Omental fat pad (tissue), 4 donors: ENCODE measurements at places on chromosomes 13 and 19.

- no peak for DNase-seq
These were observed 492.4 kb downstream of the EFNB2 start for GRCh38 chr13:106042996-106043581.

DNA sequence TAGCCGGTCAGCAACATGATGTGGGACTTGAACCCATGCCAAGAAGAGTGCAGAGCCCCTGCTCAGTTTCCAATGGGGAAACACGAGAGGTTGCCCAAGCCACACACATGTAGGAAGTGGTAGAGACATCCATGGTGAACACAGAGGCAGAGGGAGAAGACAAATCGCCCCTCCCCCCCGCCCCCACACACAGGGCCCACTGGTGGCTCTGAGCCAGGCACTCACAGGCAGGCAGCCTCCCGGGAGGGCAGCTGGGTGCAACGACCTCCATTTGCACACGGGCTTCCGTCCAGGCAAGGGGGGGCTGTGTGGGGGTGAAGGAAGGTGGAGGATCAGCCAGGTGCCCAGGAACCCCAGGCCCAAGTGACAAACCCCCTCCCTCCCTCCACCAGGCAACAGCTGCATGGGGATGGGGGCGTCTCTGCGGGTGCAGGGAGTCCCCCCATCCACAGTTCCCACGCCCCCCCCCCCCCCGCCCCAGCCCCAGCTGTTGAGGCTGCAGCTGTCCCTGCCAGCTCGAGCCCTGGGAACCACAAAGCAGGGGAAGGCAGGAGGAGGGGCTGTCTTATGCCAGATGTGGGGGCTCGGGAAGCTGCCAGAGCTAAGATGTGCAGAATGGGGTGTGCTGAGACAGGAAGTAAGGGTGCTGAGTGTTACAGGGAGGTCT, 3.4 kb downstream of the NOTCH3 start:
- no peak for DNase-seq

- DNase-seq, result no peak
These were observed 11.1 kb upstream of the SHISA2 start for GRCh38 chr13:26062853-26063444.

DNA sequence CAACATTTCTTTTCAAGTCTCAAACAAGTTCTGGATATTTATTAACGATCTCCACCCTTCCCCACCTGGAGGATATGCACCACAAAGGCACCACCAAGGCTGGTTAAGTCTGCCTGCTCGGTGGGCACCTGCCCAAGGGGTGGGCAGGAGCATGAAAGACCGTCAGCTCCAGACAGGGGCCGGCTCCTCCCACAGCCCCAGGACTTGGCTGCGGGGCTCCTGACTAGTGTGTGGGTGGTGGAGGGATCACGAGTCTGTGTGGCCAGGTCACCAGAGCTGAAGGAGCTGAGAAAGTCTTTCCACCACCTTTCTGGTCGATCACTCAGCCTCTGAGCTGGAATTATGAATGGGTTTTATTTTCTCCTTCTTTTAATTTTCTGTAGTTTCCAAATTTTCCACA, 7.8 kb downstream of the SLC7A1 start:
- no peak for DNase-seq

DNA sequence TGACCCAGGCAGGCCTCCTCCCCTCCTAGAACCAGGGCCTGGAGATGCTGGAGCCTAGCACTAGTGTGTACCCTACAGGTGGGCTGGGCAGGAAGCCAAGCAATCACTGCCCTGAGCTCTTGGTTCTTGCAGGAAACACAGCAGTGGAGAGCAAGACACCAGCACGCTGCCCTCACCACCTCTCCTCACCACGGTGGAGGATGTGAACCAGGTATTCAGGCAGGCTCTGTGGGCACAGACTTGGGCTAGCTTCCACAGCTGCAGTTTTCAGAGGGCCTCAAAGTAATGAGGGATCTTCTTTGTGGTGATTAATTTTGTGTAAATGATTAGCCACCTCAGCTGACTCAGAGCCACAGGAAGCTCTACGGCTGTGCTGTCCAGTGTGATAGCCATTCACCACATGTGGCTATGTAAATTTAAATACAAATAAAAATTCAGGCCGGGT, 13.6 kb upstream of the GPI start:
- no peak for DNase-seq

DNA sequence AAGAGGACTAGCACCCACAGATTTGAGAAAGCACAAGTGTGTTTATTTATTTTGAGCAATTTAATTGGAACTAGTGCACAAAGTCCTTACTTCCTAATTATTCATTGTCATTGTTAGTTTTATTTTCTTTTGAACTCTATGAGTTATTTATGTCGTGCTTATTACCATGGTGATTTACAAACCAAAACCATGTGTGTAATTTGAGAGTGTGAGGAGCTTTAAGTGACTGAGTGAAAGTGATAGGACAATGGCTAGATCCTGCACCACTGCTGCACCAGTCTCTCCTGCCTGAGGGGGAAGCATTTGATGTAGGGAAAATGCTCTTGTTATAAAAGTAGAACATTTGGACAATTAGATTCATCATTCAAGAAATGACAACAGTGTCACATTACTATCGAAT, 172.3 kb upstream of the KLF12 start:
- no peak for DNase-seq

DNA sequence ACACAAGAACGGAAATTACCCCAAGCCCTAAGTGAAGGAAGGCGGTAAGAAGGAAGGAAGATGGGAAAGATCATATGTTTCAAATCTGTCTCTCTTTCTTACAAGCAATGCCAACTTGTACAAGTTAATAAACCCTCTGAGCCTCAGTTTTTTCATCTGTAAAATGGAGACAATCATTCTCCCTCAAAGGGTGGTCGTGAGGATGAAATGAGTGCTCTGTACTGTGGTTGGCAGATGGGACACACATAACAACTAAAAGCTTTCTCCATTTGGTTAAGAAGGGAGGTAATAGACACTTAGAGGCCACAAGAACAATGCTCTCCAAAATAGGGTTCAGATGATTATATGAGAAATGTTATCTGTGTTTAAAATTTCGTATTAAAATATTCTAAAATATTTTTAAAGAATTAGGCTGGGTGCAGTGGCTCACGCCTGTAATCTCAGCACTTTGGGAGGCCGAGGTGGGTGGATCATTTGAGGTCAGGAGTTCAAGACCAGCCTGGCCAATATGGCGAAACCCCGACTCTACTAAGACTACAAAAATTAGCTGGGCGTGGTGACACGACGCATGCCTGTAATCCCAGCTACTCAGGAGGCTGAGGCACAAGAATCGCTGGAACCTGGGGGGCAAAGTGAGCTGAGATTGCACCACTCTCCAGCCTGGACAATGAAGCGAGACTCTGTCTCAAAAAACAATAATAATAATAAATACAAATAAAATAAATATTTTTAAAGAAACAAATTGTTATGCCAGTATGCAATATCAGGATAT, 89.7 kb downstream of the STARD13 start:
- no peak for DNase-seq

GRCh38 chr13:44436589-44437337, 63.1 kb downstream of the SERP2 start:
- DNase-seq, result peak; percentile 88

DNA sequence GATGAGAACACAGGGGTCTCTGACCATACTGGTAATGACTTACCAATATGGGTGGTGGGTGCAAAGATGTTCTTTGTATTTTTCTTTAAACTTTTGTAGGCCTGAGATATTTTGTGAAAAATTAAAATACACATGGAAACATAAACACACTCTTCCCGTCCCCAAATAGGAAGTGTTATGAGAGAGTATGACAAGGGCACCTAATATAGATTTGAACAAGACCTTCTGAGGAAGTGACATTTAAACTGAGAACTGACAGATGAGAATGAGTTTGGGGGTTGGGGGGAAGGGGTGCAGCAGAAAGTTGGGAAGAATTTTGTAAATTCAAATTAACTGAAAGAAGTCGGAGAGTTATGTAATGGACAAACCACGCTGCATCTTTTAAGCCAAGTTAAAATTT, 224.2 kb downstream of the RGCC start:
- no peak for DNase-seq

DNA sequence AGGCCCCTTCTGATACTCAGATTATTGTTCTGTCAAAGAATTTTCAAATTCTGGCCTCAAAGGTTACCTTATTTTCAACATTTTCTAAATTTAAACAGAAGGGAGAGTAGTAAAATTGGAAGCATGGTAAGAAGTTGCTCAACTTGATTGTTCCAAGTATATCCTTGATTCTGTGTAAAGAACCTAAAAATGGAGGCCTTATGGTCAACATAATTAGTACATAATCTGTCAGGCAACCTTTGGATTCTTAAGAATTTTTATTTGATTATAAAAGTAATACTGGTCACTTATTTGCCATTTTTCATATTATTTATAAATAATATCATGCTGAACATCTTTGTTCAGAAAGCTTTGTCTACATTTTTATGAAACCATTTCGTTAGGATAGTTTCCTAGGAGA, 83.9 kb downstream of the STARD13 start:
- no peak for DNase-seq

GRCh38 chr19:27717825-27718224, 1495.1 kb downstream of the UQCRFS1 start:
- no peak for DNase-seq

DNA sequence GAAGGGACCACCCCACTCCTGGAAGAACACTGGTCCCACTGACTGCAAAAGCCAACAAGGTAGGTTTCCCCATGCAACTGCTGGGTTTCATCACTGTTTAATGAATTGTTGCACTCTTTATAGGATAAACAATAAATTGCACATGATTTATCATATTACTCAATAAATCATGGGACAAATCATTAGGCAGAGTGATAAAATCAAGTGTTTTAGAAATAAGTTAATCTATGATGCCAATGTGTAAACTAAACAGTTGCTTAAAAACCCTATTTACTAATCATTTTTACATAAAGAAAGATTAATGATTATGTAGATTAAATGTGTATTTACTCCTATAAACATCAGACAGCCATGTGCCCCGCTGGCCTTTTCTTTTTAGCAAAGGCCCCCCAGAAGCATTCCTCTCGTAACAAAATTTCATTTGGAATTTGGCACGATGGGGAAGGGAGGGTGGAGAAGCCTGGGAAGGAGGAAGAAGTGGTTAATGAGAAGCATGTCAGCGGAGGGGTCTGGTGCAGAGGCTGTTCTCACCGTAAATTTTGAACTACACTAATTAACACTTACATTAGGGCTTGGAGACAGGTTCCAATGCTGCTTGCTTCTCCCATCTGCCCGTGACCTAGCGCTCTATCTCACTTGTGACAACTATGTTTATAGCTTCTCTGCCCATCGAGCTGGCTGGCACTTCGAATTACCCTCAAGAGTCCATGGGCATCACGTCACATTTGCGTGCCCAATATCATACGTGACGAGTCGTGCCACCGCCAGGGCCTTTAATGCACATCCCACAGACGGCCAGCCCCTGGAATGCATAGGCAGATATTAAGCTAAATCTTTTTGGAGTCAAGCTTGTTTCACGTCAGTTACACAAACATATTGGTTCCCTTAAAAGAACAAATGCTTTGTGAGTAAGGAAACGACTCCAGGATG, 357.7 kb upstream of the TSHZ3 start:
- no peak for DNase-seq

DNA sequence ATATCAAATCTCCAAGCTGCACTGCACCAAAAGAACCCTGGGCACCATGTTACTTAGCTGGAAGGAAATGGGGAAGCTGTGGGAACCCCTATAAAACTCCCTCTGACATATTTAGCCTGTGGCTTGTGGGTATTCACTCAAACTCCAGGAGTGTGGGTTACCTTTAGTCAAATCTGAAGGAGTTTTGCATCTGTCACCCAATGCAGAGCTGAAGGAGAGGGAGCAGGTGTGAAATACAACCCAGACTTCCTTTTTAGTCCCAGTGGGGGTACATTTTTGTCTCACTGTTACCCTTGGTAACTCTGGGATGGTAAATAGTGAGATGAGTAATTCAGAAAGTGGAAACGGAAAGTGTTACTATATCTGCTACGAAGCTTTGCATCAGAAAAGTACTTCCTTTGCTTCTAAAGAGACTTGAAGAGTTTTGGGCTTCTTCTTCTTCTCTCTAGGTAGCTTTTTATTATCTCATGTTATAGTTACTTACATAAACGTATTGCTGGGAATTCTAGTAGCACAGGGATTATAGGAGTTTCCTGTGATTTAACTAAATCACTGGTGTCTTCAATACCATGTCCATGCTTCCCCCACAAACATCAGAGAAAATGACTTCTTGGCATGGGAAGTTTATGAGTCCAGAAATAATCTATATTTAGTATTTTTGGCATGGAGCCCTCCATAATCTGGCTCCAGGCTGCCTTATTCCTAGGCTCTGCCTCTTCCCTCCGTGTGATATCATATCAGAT, 105.9 kb downstream of the AKAP11 start:
- no peak for DNase-seq

- no peak for DNase-seq
These were observed 697 bp downstream of the FCGRT start for GRCh38 chr19:49512970-49513745.

GRCh38 chr13:31052478-31052877, 109.2 kb downstream of the HSPH1 start:
- DNase-seq, result no peak

DNA sequence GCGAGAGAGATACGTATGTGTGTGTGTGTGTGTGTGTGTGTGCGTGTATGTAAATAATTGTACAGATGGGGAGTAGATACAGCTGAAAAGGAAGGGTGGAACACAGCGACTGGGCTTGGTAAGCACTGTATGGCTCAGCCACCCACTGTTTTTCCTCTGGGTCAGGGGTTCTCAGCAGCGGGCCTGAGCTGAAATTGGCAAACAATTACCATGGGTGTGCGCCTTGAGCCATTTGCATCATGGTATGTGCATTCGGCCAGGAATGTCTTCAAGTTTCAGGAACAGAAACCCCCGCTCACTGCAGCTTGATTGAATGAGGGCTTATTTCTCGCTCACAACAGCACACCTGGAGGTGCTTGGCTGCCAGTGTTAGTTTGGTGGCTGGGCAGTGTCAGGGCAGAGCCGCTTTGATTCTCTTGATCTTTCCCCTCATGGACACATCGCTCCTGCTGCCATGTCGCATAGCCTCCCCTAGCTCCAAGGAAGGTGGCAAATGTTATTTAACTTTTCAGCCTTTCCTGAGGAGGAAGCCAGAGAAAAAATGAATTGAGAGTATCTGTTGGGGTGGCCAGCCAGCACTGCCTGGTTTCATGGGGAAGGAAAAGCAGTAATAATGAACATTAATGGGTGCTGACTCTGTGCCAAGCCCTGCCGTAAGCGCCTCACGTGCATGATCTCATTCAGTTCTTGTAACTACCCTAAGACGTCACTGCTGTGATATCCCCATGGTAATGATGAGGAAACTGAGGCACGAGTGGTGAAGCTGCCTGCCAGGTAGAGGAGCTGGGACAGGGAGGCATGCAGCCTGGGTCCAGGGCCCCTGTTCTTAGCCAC, 126.9 kb downstream of the SIPA1L3 start:
- no peak for DNase-seq

GRCh38 chr13:60244381-60244780, 80.7 kb upstream of the DIAPH3 start:
- no peak for DNase-seq
